ENCODE measurements at places on chromosomes 12 and 14.
A peak's percentile ranks its signal among the peaks of the same experiment; 100 is the strongest.

GRCh38 chr12:88518863-88519403, 61.3 kb downstream of the KITLG start:
- DNase-seq, result no peak

- DNase-seq, result peak; percentile 16
Measured at GRCh38 chr14:89466944-89467343, 49.9 kb upstream of the FOXN3 start.

DNA sequence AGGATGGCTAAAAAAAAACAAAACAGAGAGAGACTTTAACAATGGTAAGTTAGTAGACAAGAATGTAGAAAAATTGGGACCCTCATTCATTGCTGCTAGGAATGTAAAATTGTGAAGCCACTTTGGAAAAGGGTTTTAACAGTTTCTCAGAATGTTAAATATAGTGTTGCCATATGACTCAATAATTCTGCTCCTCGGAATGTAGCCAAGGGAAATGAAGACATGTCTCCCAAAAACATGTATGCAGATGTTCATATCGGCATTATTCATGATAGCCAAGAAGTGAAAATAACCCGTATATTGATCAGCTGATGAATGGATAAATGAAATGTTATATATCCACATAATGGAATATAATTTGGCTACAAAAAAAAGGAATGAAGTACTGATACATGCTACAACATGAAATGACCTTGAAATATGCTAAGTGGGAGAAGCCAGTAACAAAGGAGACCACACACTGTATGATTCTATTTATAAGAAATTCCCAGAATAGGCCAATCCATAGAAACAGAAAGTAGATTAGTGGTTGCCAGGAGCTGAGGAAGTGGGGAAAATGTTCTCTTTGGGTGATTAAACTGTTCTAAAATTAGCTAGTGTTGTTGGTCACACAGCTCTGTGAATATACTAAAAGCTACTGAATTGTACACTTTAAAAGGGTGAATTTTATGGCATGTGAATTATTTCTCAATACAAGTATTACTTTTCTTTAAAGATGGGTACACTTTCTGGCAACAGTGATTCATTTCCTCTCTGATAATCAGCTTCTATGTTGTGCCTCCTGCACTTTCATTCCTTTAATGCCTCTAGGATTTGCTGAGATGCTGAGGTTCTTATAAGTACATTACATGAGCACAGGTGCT, 132.5 kb downstream of the DAAM1 start:
- peak; percentile 61 for DNase-seq

DNA sequence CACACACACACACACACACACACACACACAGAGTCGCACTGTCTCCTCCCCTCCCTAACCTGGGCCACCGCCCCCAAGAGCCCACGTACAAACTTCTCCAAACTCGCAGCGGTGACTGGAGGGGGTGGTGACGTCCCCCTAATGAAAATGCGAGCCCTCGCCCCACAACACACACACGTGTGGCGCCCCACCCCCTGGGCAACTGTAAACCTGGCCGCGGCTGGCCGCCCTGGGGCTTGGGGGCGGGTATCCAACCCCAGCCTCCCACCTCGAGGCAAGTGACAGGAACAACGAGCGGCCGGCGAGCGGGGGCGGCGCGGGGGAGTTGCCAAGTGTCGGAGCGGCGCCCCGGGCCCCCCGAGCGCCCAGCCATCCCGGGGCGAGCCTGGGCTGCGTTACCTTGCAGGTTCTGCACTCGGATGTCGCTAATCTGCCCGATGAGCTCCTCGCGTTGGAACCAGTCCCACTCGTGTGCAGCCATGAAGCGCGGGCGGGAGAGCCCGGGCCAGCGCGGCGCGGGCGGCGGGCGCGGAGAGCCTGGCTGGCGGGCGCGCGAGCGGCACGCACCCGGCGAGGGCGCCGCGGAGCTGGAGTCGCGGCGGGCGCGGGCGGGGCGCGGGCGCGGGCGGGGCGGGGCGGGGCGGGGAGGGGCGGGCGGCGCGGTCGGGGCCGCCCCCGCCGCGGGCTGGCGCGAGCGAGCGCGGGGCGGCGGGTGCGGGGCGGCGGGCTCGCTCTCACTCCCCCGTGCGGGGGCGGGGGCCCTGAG, at the start of gene CLMN:
Gene CLMN, minus strand, starts transcription at position 597 of the 766 bp plus-strand sequence. Its CDS starts 116 bp downstream, at position 481.
- peak; percentile 36 for DNase-seq

- peak; percentile 46 for DNase-seq
Measured at GRCh38 chr12:32483499-32483898, 84.1 kb downstream of the FGD4 start.

GRCh38 chr14:68440820-68441219, 352.0 kb downstream of the ZFP36L1 start:
- DNase-seq, result no peak

- DNase-seq, result no peak
Measured at GRCh38 chr12:5276327-5276880, 155.5 kb upstream of the NTF3 start.

- DNase-seq, result no peak
Measured at GRCh38 chr14:94946244-94946643, 176.3 kb upstream of the GSC start.

- no peak for DNase-seq
Measured at GRCh38 chr14:105582639-105583038, 56.3 kb downstream of the TMEM121 start.

DNA sequence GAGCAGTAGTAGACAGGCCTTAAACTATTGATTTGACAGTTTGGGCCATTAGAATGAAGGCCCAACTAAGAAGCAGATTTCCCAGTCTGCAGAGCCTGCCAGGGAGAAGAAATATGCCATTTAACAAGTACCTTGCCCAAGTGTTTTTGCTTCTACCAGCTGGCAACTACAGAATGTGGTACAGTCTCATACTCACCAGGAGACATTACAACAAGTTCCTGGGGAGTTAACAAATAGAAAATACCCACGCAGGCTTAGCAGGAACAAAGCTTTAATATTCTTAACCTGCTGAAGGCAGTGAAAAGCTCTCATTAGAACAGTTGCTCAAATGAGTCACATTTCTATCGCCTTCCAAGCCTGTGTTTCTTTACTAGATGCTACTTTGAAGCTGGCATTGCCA, 241.0 kb downstream of the TMEM117 start:
- DNase-seq, result no peak

DNA sequence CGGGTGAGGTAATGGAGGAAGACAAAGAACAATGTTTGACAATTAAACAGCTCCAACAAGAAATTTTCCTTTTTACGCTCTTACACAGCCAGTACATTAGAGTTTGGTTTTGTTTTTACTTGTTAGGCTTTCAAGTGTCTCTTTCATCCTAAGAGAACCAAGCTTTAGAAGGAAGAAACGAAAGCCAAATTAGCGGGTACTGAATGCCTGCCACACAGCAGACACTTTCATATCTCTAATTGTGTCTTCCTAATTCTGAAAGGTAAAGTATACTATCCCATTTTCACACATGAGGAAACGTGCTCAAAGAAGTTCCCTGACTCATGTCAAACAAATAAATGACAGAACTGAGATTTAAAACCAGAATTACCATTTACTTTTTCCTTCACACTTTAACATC, 65.0 kb downstream of the CDK17 start:
- DNase-seq, result no peak

GRCh38 chr14:53927171-53927570, 29.5 kb downstream of the BMP4 start:
- no peak for DNase-seq

- no peak for DNase-seq
Measured at GRCh38 chr12:26519462-26519861, 313.5 kb downstream of the ITPR2 start.

GRCh38 chr12:127401005-127401404, 866.0 kb upstream of the TMEM132C start:
- DNase-seq, result no peak

GRCh38 chr12:27213830-27214787, 30.0 kb upstream of the STK38L start:
- no peak for DNase-seq

GRCh38 chr12:56894698-56895368, 39.4 kb downstream of the SDR9C7 start:
- no peak for DNase-seq

GRCh38 chr12:45415393-45415817, 199.5 kb downstream of the ANO6 start:
- DNase-seq, result no peak
